ENCODE measurements at places on chromosomes 5 and 9.
A peak's percentile ranks its signal among the peaks of the same experiment; 100 is the strongest.

- DNase-seq: no peak
Observed at GRCh38 chr5:6482735-6483134, 34.1 kb downstream of the UBE2QL1 start.

GRCh38 chr9:127796225-127796813, 6.4 kb upstream of the FPGS start:
- DNase-seq: no peak

DNA sequence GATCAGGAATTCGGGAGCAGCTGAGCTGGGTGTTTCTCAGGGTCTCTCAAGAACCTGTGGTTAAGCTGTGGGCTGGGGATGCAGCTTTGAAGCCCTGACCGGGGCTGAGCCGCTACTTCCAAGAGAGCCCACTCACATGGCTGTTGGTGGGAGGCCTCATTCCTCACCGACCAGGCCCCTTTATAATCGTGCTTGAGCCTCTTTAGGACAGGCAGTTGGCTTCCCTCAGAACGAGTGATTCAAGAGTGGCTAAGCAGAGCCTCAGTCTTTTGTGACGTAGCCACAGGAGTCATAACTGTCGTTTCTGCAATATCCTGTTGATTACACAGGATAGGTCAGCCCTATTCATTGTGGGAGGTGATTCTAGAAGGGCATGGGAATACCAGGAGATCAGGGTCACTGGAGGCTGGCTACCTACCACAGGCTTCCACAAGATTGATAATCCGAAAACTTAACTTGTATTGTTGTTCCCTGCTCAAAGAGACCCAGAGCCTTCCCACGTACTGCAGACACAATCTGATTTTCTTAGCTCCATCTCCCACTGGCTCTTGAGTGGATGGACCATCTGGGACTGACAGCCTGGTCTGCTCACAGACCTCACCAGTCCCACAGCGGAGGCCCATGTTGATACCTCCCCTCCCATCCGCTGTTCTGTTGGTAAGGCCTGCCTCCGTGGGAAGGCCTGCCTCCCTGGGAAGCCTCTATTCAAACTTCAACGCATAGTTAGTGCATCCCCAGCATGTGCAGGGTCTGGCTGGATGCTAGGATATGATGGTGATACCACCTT, 3.0 kb upstream of the ERGIC1 start:
- DNase-seq: peak; percentile 28

DNA sequence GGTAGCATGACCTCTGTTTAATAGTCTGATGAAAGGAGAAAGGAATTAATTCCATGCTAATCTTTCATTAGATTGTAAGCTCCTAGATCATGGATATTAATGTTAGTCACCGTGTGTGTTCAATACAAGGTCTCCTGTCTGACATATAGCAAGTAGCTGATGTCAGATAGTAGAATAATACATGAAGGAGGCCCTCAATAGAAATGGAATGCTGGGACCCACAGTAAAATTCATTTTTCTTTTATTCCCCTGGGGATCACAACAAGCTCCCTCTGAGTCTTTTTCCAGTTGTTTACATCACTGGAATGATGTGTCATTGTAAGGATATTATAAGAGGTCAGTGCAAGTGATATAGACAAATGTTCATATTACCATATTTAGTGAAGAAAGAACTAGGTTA, 240.3 kb upstream of the TRPC7 start:
- DNase-seq: no peak

DNA sequence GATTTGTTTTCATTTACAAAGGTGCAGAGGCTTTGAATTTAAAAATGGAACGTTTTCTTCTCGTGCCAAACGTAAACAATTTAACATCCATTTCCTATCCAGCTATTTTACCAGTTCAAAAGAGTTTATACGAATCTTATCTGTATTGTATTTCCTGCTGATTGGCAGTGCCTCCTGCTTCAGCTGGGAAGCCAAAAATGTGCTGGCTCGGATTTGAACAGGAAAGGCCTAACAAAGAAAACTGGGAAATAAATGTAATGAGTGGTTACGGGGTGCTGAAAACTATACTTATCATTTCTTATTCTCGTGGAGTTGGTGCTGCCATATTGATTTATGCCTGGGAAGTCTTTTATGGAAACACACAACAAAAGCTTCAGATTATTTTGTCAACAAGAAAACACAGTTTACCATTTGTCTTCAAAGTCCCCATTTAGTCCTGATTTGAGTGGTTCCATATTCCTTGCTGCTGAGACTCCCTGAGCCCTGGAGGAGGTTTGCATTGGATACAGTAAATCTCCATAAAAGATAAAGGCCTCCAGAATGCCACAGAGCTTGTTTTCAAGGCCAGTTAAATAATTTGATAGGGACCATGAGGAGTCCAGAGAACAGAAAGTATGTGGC, 507.4 kb downstream of the RASEF start:
- no peak for DNase-seq

DNA sequence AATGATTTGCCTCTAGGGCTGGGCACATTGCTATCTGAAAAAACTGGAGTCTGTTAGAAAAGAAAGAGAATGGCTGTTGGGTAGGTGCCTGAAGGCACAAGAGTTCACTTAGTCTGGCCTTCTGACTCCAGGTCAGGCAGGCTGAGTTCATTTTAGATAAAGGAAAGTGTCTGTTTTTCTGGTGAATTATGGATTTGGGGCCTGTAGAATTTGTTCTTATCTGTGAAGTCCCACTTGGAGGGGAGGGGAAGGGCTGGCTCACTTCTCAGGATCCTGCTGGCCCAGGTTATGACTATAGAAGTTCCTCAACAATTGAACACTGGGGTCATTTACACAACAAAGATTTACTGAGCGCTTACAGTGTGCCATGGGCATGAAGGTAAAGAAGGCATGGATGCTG, 11.5 kb upstream of the SEPTIN8 start:
- no peak for DNase-seq

DNA sequence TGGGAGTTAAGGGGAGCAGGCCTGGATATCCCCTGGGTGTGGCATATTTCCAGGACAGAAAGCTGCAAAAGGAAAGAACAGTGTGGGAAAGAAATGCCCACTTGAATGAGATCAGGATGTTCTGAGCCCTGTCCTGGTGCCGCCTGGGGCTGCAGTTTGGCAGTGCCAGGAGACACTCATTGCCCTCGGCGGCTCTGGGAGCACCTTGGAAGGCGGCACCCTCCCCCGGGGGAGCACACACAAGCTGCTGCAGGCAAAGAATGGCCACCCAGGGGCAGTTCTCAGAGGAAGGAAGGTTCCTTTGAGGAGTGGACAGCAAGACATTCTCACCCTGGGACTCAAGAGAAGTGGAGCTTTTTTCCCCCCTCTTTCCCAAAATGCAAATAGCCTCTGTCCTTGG, 305.3 kb downstream of the NTRK2 start:
- DNase-seq: no peak

GRCh38 chr5:136309932-136310598, 55.3 kb downstream of the TRPC7 start:
- DNase-seq: no peak

DNA sequence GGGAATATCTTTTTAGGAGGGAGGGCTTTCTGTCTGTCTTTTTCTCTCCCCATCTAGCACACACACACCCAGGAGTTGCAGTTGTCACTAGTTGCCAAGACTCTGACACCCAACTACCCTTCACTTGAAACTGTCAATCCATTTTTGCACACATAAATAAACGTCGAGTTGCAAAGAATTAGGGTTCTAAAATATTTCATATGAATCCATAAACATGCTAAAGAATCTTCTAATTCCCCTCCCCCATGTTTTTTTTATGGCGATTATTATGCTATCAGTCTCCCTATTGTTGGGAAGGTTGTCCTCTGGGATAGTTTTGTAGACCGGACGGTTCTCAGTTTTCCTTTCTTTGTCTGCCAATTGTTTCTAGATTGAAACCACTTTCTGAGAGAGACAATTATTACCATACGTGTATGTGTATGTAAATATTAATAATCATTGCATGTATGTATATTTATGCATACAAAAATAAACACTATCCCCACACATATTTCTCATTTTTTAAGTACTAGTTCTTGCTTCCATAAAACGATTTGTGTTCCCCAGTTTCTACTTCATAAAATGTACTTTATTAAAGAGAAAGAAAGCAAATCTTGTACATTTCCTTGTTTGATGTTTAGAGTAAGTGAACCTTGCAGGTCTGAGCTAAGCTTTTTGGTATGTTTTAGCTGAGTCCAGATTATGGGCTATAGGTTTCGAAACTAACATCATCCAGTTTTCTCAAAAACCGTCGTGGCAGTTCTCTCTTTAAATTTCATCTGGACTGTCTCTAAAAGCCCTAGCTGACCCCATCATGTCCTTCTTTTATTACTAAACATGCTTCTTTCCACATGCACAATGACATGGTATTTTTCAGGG, 165.0 kb upstream of the MPDZ start:
- no peak for DNase-seq

- DNase-seq: no peak
Observed at GRCh38 chr9:14831074-14831473, 79.2 kb downstream of the FREM1 start.

GRCh38 chr9:34809504-34810186, 99.7 kb upstream of the CCL21 start:
- no peak for DNase-seq

GRCh38 chr5:89546657-89547056, 663.7 kb upstream of the MEF2C start:
- DNase-seq: peak; percentile 9

GRCh38 chr9:114302727-114303126, 20.2 kb upstream of the ORM1 start:
- no peak for DNase-seq

DNA sequence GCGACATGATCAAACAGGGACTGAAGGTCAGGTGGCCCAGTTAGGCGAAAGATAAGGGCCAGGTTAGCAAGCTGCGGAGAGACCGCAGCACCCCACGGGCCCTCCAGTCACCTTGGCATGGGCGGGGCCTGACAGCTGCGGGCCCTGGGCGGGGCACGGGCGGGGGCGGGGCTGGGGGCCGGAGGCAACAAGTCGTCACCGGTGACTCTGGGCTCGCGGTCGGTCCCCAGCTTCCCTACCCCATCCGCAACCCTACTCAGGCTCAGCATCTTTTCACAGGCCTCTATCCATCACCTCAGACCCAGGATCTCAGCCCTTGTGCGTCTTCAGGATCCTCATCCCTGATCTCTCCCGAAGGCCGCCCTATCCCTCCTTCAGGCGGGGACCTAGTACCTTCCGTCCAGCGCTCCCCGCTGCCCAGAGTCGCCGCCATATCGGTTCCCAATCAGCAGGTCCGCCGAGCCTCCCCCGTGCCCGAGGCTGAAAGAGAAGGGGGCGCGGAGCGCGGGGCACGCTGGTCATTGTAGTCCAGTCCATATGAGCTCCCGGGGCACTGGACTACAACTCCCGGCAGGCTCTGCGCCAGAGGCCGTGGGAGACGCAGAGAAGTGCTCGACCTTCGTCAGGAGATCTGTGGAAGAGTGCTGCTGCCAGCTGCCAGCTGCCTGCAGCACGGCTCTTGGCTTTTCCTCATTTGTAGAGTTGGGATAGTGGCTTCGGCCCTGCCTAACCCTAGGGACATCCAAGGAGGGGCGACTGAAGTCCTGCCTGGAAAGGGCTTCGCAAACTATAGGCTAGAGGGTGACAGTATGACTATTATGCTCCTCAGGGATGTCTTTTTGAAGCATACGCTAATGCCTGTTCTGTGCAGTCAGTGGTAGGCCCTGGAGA, at the start of gene DNAJC18:
Gene DNAJC18, minus strand, starts transcription at position 513 of the 891 bp plus-strand sequence. Its CDS starts 80 bp downstream, at position 433.
- DNase-seq: peak; percentile 73

- no peak for DNase-seq
Observed at GRCh38 chr9:20753761-20754160, 69.7 kb downstream of the FOCAD start.

DNA sequence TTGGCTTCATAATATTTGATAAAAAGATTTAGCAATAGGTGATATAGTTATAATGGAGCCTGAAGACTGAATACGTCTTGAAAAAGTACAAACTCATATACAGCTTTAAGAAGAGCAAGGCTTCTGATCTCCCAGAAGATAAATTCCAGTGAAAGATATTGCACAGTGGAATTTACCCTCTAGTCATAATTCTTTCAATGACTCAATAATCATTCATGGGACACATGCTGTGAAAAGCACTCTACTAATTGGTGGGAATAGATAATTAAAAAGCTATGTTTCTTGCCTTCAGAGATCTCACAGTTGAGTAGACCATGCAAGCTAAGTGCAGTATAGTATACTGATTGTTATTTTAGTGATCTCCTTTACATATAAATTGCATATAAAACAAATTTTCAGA, 538.6 kb upstream of the CYLC2 start:
- no peak for DNase-seq

GRCh38 chr5:142501890-142502289, 177.1 kb upstream of the SPRY4 start:
- no peak for DNase-seq

DNA sequence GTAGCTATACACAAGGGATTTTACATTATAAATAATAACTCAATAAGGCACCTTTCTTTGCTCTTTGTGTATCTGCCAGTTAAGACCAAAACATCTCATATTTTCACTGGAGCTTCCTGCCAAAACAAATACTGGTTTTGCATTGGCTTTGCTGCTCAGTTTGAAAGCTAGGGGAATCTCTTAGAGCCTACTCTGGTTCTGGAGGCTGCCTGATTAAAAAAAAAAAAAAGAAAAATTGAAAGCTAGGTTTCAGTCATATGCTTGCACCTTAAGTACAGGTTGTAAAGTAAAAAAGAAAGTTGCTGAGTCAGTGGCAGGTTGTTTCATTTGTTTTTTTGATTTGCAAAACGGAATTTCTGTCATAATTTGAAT, 2.3 kb downstream of the DENND4C start:
- no peak for DNase-seq

- no peak for DNase-seq
Observed at GRCh38 chr9:108156270-108156998, 666.9 kb upstream of the KLF4 start.

DNA sequence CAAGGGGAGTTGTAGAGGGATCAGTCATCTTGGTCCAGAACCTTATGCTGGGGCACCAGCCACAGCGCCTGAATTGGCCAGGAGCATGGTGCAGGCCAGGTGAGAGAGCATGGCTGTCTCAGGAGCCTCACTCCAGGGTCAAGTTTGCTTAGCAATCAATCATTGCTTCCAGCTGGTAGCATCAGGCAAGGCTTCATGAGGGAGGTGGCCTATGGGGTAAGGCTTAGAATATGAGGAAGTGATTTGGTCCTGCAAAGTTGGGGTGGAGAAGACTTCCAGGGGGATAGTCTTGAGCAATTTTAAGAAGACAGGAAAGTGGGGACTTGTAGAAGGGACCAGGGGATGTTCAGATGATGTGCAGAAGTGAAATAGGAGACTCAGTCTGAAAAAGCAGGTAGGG, 53.9 kb upstream of the PITX1 start:
- no peak for DNase-seq

GRCh38 chr5:72380492-72381274, 60.5 kb downstream of the PTCD2 start:
- DNase-seq: peak; percentile 16

GRCh38 chr5:171984748-171985419, 21.6 kb downstream of the FBXW11 start:
- no peak for DNase-seq

GRCh38 chr9:73176450-73176875, 24.8 kb downstream of the ANXA1 start:
- DNase-seq: no peak

GRCh38 chr5:176608142-176608705, 1.7 kb downstream of the GPRIN1 start:
- DNase-seq: no peak

GRCh38 chr9:136156209-136157120, 37.8 kb upstream of the TMEM250 start:
- no peak for DNase-seq
